Fibroblast of mammary gland (primary cell): ENCODE measurements at places on chromosomes 5 and 9.
A peak's percentile ranks its signal among the peaks of the same experiment; 100 is the strongest.

DNA sequence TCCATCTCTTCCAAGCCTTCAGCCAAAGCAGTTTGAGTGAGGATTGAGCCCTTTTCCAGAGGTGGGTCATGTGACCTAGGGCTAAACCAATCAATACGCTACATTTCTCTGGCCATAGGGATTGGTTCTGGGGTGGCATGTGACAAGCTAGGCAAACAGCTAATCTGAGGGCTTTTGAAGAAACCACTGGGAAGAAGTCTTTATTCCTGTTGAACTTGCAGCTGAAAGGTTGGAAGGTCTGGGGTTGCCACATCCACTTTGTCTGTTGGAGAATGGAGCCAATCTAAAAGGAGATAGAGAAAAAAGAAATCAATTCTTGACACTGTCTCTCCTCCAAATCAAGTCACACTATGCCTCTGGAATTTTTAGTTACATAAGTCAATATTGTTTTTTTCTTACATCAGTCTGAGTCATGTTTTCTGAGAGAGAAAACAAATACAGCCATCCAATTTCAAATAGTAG is 637.8 kb upstream of the WWC1 start:
- peak; percentile 53 for DNase-seq

DNA sequence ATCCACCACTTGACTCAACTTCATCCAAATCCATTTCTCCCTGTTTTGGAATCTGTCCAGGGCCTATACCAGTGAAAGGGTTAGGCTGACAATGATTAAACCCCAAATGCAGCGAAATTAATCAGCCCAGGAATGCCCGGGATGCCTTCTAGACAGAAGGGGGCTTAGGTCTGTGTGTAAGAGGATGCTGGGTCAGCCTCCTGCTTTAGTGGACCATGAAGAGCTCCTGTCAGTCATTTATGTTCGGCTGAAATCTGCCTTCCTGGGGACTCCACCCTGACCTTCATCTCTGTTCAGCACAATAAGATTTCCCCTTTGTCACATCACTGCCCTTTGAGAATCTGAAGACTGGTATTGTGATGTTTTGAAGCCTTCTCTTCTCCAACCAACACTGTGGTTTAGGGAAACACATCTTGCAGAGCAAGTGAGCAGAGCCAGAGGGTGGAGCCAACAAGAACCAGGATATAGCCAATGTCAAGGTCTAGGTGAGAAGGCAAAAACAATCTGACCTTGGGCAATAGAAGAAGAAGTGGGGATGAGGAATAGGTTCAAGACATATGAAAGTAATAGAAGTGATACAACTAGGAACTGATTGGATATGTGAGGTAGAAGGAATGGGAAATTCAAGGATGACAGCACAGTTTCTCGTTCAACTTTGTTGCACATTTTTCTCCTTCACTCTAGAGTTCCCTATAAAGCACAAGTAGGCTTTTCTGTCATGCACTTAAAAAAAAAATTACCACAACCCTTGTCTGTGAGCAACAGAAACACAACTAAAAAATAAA is 234.4 kb downstream of the ARHGAP26 start:
- DNase-seq: no peak

GRCh38 chr9:134551644-134552348 is 89.8 kb upstream of the COL5A1 start:
- DNase-seq: peak; percentile 77

- DNase-seq: peak; percentile 35
These were observed 423.8 kb downstream of the SPOCK1 start for GRCh38 chr5:137075163-137075970.

GRCh38 chr5:83467371-83468035 is 4.0 kb upstream of the VCAN start:
- DNase-seq: peak; percentile 76

- no peak for DNase-seq
These were observed 150.3 kb upstream of the COL5A1 start for GRCh38 chr9:134491196-134491835.

GRCh38 chr9:98168153-98168780 is 24.2 kb downstream of the CORO2A start:
- no peak for DNase-seq

- DNase-seq: peak; percentile 59
These were observed 23.3 kb downstream of the MCTP1 start for GRCh38 chr5:95261437-95262175.

- no peak for DNase-seq
These were observed 50.0 kb downstream of the NACC2 start for GRCh38 chr9:136044971-136045594.

DNA sequence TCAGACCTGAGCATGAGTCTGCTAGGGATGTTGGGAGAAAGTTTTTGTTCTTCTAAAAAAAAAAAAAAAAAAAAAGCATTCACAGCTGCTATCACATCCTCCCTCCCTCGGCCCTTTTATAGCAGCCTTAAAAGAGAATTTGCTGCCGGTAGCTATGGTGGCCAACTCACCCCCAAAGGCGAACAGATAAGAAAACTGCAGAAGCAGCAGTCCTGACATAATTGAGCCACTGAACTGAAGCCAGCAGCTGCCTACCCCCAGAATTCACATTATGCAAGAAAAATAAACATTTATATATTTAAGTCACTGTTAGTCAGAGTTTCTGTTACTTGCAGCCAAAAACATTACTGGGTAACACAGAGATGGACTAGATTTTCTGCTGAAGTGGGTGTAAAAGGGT is 124.3 kb upstream of the SMARCA2 start:
- peak; percentile 3 for DNase-seq

GRCh38 chr9:96644137-96644536 is 11.0 kb downstream of the PRXL2C start:
- no peak for DNase-seq

DNA sequence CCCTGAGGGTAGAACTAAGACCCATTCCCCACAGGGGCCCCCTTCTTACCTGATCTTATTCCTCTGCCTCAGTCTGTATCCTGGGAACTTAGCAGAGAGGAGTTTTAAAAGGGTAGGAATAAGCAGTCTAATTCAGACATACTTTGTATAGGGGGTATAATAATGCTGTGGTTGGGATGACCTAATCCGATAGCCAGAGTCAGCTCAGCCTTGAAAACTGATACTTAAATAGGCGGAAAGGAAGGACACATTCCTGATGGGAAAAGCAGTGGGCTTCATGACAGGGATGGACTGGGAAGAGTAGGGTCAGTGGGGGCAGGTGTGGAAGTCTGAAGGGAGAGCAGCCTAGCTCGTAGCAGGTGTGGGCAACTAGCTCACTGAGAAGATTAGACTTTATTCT is 52.2 kb upstream of the TESK1 start:
- peak; percentile 35 for DNase-seq

DNA sequence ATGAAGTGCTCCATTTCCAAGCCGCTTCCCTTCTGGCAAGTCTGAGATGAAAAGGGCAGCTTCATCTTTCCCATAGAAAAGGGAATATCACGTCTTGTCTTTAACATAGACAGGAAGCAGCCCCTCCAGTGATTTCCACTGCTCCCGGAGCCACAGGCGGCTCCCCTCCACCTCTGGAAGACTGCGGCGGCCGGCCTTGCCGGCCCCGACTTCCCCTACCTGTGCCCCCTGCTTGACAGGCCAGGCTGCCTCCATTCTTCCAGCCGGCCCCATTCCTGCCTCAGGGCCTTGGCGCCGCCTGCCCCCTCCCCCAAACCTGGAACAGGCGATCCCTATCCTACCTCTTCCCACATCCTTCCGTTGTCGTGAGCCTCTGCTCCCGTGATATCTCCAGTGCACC is 141.8 kb downstream of the ZNF354C start:
- no peak for DNase-seq

GRCh38 chr9:136669791-136670464 is 7.2 kb downstream of the EGFL7 start:
- no peak for DNase-seq

GRCh38 chr5:149128023-149128875 is 13.0 kb upstream of the ABLIM3 start:
- peak; percentile 45 for DNase-seq

GRCh38 chr5:179382486-179382885 is 37.2 kb upstream of the ADAMTS2 start:
- DNase-seq: no peak

DNA sequence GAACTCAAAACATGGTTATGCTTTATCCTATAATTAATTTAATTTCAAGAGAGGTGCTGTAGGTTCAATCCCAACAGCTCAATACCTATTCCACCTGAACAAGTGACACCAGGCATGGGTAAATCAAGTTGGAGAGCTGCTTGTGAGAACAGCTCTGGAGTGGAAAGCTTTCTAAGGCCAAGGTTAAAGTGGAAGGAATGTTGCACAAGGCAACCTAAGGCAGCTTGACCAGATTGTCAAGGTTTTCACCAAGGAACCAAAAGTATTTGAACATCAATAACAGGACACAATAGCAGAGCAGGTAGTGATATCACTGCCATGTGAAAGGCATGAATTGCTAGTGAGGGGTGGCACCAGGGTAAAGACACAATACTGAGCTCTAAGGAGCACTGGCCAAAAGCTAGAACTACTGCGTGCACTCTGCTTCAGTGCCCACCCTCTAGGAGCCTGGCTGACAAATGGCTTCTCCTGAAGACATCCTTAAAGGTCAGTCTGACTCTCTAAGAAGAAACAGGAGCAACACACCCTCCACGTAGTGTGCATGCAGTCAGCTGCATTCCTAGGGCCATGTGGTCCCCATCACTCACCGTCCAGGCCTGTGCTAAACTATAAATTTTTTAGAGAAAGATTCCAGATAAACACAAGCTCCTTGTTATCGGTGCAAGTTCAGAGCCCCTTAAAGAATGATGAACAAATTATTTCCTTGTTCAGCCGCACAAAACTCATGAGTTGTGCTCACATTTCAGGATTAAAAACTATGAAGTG is 677.7 kb upstream of the KLF4 start:
- no peak for DNase-seq

DNA sequence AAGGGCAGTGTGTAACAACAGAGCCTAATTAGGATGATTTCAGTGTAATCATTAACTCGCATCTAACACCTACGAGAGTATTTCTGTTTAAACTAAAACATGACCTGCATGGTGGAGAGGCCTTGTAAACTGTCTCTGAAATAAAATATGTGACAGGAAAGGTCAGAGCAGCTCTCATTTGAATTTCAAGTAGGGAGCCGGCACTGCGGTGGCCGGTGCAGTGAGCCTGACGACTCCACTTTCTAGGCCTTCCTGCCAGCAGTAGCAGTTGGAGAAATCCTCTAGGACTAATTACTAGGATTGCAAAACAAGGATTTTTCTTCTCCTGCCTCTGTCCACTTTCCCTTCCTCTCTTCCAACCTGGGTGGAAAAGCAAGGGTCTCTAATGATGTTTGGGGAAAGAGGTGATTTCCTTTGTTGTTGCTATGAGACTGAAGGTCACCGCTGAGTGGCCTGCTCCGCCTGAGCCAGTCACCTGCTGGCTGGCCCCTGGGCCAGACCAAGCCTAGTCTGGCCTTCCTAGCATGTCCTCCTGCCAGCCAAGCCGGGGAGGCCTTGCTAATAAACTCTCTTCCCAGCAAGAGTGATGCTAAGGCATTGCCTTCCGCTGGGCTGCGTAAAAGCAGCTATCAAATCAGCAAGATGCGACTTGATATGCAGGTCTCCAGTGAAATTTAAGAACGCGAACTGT is 245.7 kb downstream of the PSAT1 start:
- no peak for DNase-seq

DNA sequence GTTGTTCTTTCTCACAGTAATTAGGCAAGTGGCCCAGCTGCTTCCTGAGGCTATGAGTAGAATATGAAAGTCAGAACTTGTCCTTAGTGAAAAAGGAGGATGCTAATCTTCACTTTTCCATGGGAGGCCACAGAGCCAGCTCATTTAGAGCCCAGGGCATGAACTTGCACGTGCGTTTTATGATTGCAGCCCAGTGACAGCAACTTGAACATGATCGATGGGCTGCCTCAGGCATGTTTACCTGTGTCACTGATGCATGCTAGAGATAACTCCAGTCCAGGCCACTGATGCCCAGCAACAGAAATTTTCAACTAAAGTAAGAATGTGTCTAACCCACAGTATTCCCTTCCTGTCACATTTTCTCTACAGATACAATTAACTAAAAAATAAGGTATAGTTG is 179.3 kb downstream of the CTNND2 start:
- no peak for DNase-seq

DNA sequence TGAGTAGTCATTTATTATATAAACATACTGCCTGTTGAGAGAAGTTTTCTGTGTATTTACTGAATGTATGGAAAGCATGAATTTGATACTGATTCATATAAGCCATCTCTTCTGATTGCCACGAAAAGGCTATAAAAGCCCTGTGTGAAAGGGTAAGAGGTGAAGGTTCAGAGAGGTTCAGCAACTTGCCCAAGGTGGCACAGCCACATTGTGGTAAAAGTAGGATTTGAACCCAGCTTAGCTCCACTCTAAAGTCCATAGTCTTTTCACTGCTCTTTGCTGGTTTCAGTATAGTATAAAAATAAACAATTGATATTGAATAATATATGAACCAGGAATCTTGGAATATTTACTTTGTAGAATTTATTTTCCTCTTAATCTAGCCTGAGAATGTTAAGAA is 71.3 kb downstream of the VCAN start:
- DNase-seq: no peak

- no peak for DNase-seq
These were observed 253.0 kb downstream of the EPB41L4A start for GRCh38 chr5:112165897-112166737.

DNA sequence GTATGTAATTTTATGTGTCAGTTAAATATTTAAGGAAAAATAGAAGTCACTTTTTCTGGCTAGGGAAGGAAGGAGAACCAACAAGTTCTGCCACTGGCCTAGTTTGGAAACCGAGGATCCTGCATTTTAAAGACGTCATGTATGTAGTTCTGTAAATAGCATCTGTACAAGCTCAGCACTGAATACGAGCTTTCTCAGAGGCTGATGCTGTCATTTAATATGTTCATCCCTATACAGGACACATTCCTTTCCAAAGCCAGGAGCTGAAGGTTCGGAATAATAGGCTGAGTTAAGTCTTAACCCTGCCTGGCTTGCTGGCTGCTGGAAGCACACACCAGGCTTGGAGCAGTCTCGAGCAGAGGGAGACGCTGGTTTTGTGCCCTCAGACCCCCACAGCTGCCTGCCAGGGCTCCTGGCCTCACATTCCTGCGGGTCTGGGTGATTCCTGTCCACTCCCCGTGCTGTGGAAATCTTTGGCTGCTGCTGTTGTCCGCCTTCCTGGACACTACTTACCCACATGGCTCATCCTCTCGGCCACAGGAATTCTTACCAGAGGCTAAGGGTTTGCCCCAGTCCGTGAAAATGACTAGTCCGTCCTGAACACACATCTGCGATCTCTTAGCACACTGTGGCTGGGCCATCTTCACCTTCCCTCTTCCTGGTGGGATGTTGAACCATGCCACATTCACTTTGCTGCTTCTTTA is 36.6 kb downstream of the SLC46A2 start:
- no peak for DNase-seq

GRCh38 chr9:4849369-4849768 is 56.6 kb downstream of the RCL1 start:
- DNase-seq: no peak

GRCh38 chr5:52909192-52909591 is 80.0 kb upstream of the ITGA2 start:
- no peak for DNase-seq

DNA sequence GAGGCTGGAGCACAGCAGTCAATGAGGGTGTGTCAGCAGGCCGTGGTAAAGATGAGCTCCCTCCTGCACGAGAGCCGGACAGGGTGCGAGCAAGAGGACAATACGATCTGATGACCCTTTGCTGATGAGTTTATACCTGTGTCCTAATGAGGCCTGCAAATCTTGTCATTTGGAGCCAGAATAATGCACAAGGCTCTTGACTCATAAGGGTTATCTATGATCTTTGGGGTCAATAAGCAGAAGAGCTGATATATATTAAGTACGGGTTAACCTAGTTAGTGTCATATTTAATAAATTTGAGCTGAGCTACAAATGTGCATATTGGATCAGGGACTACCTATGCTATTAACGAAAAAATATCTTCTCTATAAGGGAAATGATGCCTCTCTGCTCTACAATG is 46.9 kb downstream of the CTNND2 start:
- no peak for DNase-seq

- DNase-seq: peak; percentile 59
These were observed 17.4 kb upstream of the ZFAND5 start for GRCh38 chr9:72382405-72382804.
